ENCODE measurements at places on chromosomes 5 and 9.

DNA sequence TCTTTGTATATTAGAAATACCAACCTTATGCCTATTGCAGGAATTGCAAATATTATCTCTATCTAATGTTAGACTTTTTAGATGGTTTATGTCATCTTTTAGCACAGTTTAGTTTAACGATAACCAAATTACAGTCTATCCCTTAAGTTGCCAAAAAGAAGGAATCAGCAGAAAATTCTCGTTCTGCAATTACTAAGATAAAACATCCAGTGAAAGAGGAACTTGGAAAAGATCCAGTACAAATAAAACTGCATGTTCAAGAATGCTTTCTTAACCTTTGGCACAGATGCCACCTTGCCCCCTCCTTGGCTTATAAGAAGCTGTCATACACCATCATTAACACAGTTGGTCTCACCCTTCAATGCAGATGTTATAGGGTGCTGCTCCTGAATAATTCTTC lies 124.0 kb downstream of the SEMA5A start:
- DNase-seq: no peak

- DNase-seq: no peak
Observed at GRCh38 chr5:81544351-81545018, 150.6 kb upstream of the ACOT12 start.

DNA sequence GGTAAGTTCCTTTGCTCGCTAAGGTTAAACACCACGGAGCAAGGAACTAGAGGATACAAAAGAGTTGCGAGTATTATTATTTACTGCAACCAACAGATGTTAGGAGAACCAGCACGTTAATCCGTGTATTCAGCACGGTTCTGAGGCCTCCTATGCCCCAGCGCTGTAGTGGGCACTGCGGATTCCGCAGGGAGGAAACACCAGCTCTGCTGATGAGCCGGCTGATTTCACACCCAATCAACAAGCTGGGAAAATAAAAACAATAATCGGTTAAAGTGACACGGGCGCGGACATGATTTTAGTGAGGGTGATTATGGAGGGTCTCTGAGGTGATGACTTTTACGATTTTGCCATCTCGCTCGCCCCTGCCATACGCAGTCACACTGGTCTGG lies 702 bp upstream of the PRELID2 start:
- no peak for DNase-seq

GRCh38 chr9:136748666-136749611 lies 614 bp upstream of the LCN6 start:
- no peak for DNase-seq

DNA sequence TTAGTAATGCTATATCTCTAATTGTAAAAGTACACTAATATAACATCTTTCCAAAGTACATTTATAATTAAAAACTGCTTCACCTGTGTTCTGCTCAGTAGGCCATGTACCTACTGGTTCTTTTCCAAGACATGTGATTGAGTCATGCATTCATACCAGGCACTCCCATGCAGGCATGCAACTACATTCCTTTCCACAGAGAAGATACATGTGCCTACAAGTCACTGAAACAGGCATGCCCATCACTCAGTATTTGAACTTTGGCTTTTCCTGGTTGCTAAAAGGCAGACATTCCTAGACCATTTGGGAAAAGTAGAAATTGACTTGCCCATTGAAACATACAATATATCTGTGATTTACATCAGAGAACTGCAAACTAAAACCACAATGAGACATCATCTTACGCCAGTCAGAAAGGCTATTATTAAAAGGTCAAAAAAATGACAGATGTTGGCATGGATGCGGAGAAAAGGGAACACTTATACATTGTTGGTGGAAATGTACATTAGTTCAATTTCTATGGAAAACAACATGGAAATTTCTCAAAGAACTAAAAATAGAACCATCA lies 148.3 kb upstream of the MOCS2 start:
- DNase-seq: no peak

GRCh38 chr9:84759300-84759750 lies 89.8 kb downstream of the NTRK2 start:
- no peak for DNase-seq

GRCh38 chr5:80934751-80935150 lies 25.4 kb upstream of the RASGRF2 start:
- no peak for DNase-seq

- DNase-seq: peak; percentile 65
Observed at GRCh38 chr5:10355071-10355889, 1.8 kb downstream of the MARCHF6 start.

GRCh38 chr5:127941646-127942045 lies 141.9 kb upstream of the SLC12A2 start:
- peak; percentile 2 for DNase-seq

DNA sequence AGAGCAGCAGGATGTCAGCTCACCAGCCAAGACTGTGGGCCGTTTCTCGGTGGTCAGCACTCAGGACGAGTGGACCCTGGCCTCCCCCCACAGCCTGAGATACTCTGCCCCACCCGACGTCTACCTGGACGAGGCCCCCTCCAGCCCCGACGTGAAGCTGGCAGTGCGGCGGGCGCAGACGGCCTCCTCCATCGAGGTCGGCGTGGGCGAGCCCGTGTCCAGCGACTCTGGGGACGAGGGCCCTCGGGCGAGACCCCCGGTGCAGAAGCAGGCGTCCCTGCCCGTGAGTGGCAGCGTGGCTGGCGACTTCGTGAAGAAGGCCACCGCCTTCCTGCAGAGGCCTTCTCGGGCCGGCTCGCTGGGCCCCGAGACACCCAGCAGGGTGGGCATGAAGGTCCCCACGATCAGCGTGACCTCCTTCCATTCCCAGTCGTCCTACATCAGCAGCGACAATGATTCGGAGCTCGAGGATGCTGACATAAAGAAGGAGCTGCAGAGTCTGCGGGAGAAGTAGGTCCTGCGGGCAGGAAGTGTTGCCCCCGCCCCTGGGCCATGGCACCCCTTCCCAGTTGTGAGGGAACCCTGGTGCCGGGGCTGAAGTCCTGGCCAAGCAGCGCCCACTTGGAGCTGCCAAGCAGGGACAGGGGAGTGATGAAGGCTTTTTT lies 108.9 kb downstream of the WNK2 start:
- no peak for DNase-seq

- no peak for DNase-seq
Observed at GRCh38 chr5:72244862-72245371, 75.1 kb downstream of the MRPS27 start.

DNA sequence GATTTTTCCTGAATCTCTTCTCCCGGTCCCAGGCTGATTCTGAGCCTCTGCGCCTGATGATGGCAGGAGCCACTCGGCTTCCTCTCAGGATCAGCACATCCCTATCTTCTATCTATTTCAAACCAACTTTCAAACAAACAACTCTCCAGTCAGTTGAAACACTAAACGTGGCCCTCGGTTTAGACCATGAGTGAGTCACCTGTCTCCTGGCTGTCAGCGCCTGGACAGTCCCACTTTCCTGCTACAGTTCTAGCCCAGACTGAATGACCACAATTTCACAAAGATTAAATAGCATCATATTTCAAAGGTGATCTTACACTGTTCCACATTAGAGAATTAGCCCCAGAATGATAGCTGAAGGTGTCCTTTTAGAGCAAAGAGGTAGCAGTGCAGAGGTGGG lies 6.2 kb downstream of the SLC6A19 start:
- no peak for DNase-seq

DNA sequence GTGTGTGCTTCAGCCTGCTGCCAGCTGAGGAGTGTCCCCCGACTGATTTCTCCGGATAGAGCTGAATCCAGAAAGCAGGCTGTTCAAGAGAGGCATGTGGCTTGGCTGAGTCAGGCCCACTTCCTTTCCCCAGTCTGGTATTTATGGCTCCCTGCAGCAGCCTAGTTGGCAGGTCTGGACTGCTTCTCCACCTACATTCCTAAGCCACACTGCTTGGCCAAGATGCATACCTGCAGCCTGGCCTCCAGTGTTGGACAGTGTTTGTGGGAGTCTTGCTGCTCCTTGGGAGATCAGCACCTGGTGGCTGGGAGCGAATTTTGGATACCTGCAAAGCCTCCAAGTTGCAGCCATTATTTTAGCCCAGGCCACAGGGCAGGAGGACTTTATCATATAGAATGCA lies 670.8 kb downstream of the ACTL7B start:
- peak; percentile 21 for DNase-seq

GRCh38 chr5:173669483-173669882 lies 53.0 kb upstream of the BOD1 start:
- DNase-seq: no peak

- DNase-seq: no peak
Observed at GRCh38 chr5:101326766-101327165, 423.7 kb upstream of the ST8SIA4 start.

DNA sequence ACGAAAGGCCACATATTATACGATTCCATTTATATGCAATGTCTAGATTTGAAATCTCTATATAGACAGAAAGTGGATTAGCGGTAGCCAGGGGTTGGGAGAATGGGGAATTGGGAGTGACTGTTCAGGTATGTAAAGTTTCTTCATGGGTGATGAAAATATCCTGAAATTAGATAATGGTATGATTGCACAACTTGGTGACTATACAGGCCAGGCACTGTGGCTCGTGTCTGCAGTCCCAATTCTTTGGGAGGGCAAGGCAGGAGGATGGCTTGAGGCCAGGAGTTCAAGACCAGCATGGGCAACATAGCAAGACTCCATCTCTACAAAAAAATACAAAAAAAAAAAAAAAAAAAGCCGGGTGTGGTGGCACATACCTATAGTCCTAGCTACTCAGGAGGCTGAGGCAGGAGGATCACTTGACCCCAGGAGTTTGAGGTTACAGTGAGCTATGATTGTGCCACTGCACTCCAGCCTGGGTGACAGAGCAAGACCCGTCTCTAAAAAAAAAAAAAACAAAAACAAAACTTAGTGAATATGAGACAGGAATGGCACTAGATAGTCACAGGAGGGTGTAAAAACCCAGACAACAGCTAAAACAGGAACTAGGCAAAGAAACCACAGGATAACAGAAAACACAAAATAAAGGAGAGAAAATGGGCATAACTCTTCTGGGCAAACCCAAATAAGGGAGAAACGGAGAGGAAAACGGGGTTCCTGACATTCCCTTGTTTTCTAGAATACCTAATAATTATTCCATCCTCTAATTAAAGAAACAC lies 72.1 kb upstream of the ZNF618 start:
- no peak for DNase-seq

GRCh38 chr5:139245637-139246339 lies 47.6 kb upstream of the SIL1 start:
- no peak for DNase-seq

DNA sequence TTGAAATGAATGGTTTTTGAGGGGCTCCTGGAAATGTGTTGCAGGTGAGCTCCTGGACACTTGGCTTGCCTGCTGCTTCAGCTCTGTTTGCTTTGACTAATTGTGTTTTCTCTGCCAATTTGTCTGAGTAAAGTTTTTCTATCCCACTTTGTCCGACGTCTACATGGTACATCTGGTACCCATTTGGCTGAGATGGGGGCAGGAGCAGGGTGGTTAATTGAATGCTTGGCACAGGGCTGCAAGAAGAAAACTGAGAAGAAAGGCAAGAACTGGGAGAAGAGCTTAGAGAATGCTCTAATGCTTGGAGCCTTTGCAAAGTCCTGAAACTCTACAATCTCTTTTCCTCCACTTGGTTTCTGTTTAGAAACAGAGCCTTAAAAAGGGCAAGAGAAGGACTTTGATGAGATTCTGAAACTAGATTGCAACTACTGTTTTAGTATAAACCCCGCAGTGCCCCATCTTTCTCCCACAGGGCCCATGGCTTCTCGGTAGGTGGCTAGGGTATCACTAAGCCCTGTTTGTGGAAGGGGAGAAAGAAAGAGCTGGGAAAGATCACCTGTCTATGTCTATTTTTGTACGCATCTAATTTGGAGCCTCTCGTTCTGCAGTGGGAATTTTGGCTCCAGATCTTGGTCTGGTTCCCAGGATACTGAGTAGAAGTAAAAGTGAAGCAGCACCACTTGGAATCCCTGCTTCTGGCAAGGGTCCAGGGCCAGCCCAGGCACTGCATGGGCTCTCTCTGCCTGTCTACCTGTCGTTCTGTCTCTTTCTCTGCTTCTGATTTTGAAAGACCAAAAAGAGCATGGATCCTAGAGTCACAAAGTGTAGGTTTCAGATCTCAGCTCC lies 214.4 kb downstream of the SEMA6A start:
- DNase-seq: no peak

- DNase-seq: no peak
Observed at GRCh38 chr5:11851416-11851815, 52.8 kb downstream of the CTNND2 start.

DNA sequence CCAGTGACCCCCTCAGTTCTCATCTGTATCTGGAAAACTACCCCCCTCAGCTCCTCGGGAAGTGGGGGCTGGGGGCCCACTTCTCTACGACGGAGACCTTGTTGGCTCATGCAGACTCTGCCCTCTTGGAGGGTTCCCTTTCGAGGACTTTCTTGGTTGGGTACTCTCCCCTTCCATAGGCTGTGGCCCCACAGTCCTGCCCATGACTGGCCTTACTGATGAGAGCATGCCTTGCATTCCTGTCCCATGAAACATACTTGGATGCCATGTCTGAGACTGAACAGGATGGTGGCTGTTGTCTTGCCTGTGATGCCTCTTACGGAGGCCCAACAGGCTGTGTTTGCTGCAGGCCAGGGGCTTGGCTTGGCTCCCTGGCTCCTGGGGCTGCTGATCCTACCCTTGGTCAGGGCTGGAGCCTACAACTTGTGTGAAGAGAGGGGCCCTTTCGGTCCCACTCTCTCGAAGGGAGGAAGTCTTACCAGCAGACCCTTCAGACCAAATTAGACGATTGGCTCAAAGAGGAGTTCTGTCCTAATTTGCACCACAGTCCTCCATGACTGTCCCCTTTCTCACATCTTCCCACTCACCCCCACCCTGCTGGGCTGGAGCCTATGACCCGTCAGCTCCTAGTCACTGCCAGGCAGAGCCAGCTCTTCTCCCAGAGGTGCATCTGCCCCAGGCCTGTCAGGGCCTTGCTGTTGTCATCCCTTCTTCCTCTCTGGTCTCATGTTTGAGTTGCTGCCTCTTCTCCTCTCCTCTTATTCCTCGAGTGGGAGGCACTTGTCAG lies 109.9 kb downstream of the CACNA1B start:
- DNase-seq: no peak

- no peak for DNase-seq
Observed at GRCh38 chr5:40292006-40292405, 387.7 kb upstream of the PTGER4 start.

GRCh38 chr9:83707518-83707767 lies 315 bp downstream of the UBQLN1 start:
- peak; percentile 74 for DNase-seq

DNA sequence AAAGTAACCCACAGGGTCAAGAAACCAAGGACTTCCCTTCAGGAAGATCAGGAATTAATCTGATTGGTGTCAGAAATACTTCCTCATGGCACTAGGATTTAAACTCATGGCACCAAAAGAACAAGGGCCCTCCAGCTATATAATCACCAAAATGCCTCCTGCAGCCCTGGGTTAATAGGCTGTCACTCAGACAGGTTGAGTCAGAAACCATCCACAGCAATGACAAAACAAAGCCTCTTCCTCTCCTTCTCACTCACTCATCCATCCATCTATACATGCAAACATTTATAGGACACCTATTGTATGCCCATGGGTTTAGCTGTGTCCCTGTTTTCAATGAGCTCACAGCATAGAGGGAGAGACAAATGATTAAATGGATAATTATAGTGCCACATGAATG lies 62.5 kb upstream of the SPOCK1 start:
- no peak for DNase-seq

All from inflammatory macrophage treated with lipopolysaccharide for 4 hours (primary cell).